Muscle of back (tissue), 13 donors: ENCODE measurements at places on chromosomes 3 and 15. TPM values are rescaled to one million over a fixed set of nuclear protein-coding genes. Genes with fewer than 3 reads are reported as not detected.

CDC25A gene
- polyA plus RNA-seq = 3.2 TPM

TRA2B gene
- polyA plus RNA-seq = 179 TPM

ZNF660 gene
- polyA plus RNA-seq = 3.4 TPM

TPRG1 gene
- polyA plus RNA-seq = 4.0 TPM

CELSR3 gene
- polyA plus RNA-seq = 0.65 TPM

MYEF2 gene
- polyA plus RNA-seq = 14.7 TPM

ZPLD1 gene
- not detected for polyA plus RNA-seq

MYO5C gene
- polyA plus RNA-seq = 8.5 TPM

ADAMTS17 gene
- polyA plus RNA-seq = 6.6 TPM

TEX55 gene
- polyA plus RNA-seq = not detected

ONECUT1 gene
- polyA plus RNA-seq = not detected

ZBED2 gene
- not detected for polyA plus RNA-seq

LDHAL6B gene
- polyA plus RNA-seq = 0.08 TPM

ZSCAN29 gene
- polyA plus RNA-seq = 17.0 TPM

SLC15A2 gene
- polyA plus RNA-seq = 71.2 TPM

GNAT1 gene
- not detected for polyA plus RNA-seq

RASL12 gene
- 13.6 TPM for polyA plus RNA-seq

FAM3D gene
- not detected for polyA plus RNA-seq

NDN gene
- 173 TPM for polyA plus RNA-seq

HEG1 gene
- polyA plus RNA-seq = 34.1 TPM
